ENCODE measurements at places on chromosomes 1 and 21.

GRCh38 chr1:76048219-76048618, 26.3 kb upstream of the ST6GALNAC3 start:
- DNase-seq = no peak

- DNase-seq = no peak
Measured at GRCh38 chr1:66290761-66291530, 243.0 kb upstream of the SGIP1 start.

- no peak for DNase-seq
Measured at GRCh38 chr1:78047631-78048030, 1.9 kb downstream of the GIPC2 start.

GRCh38 chr1:110873856-110874255, 908 bp downstream of the CD53 start:
- no peak for DNase-seq

DNA sequence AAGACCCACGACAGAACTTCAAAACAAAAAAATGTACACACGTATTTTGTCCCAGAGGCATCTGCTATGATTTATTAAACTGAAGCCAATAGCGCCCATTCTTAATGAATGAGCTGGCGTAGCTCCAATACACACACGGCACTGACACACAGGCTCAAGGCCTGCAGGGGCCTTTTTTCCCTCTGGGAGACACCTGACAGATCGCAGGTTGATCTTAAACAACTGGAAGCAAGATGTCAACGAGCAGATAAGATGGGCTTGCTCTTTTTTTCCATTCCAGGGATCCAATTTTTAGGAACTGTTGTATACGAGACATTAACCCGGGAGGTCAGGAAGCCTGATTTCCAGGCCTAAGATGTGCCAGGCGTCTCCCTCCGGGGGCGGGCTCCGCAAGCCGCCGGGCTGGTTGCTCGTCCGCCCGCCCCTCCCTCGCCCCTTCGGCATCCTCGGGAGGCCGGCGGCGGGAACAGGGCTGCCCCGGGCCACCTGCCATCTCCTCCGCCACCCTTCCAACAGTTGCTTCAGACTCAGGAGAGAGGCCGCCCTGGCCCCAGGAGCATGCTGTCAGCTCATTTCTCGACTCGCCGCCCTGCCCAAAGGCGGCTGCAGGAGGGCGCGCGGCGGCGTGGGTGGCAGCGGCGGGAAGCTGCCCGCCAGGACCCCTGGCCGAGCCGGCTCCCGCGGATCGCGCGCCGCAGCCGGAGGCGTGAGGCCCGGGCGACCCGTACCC, 735 bp downstream of the TTC13 start:
- DNase-seq = peak; percentile 3

DNA sequence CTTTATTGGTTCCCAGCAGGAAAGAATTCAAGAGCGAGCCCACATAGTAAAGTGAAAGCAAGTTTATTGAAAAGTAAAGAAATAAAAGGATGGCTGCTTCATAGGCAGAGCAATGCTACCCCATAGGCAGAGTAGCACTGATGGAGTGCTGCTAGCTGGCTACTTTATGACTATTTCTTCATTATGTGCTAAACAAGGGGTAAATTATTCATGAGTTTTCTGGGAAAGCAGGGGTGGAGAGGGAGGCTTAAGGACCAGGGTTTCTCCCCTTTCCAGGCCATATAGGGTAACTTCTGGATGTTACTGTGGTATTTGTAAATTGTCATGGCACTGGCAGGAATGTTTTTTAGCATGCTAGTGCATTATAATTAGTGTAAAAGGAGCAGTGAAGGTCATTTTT, 1271.4 kb downstream of the KCNT2 start:
- no peak for DNase-seq

DNA sequence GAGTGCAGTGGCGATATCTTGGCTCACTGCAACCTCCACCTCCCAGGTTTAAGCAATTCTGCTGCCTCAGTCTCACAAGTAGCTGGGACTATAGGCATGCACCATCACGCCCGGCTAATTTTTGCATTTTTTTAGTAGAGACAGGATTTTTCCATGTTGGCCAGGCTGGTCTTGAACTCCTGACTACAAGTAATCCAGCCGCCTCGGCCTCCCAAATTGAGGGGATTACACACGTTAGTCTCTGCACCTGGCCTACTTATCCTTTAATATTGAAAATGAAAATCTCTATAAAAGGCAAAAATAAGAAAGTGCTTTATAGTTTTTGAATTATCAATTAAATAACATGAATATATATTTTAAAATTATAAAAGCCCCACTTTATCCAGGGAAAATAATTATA, 190.6 kb downstream of the DPYD start:
- no peak for DNase-seq

DNA sequence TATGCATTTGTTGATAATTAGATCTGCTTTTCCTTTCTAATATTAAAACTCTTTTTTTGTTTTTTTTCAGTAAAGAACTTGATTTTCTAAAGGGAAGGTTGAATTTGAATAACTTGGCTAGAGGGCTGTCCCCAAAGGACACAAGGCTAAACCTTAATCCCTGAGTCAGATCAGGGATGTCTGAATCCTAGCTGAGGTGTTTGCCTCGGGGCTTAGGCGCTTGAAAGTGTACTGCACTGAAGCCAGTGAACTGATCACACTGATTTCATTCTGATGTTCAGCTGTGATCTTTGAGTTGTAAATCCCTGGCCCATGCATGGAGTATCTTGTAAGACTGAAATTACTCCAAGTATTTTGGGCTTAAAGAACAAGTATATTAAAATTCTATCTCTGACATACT, 42.8 kb downstream of the MTR start:
- DNase-seq = no peak

- DNase-seq = no peak
Measured at GRCh38 chr1:225253784-225254183, 174.1 kb downstream of the LBR start.

DNA sequence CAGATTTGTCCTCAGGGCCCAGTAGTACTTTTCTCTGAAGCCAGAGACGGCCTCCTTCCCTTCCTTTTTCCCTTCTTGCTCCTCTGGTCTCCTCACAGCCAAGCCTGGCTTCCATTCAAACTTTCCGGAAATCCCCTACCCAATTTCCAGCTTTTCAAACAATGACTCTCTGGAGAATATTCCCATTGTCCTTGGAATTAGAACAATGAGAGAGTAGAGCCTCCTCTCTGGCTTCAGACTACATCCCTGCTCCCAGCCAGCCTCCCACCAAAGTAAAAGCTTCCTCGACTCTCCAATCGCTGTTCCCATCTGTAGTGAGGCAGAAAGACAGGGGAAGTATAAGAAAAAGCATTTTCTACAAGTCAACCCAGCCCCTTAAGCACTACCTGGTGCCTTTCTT, 77.7 kb upstream of the SOX13 start:
- no peak for DNase-seq

DNA sequence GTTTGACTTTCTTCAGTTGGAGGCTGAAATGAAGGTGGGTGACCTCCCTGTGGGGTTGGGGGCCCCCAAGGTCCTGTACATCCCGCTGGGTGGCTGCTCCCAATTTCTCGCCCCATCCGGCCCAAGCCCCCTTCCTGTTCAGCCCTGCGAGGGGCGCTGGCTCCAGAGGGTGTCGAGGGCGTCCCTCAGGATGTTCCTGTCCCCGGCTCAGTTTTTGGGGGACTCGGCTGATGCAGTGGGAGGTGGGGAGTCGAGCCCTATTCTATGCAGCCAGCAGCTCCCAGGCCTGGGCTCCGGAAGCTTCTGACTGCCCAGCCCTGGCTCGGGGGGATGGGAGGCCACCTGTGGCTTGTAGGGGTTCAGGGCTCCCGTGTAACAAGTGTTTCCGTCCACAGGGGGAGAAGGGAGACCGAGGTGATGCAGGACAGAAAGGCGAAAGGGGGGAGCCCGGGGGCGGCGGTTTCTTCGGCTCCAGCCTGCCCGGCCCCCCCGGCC, 38.2 kb downstream of the SLC19A1 start:
- no peak for DNase-seq

GRCh38 chr1:171107262-171107940, 16.7 kb downstream of the FMO3 start:
- DNase-seq = no peak

GRCh38 chr1:3902111-3902511, 2.0 kb upstream of the C1orf174 start:
- DNase-seq = no peak

DNA sequence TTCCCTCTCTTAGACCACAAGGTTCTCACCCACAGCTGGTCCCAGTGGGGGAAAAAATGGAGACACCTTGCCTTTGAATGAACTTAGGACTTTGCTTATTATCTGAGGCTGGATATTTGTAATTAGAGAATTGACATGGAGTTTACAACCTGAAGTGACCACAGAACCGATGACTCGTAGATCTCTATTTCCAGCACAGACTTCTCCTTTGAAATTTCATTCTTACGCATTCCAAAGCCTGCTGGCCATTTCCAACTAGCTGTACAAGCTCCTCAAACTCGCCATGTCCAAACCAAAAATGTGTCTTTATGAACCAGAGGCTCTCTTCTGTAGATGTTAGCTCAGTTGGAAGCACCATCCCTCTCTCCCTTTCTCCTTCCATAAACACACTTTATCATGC, 12.0 kb downstream of the RAB7B start:
- no peak for DNase-seq

GRCh38 chr1:16026723-16027484, 5.1 kb downstream of the CLCNKA start:
- DNase-seq = no peak

DNA sequence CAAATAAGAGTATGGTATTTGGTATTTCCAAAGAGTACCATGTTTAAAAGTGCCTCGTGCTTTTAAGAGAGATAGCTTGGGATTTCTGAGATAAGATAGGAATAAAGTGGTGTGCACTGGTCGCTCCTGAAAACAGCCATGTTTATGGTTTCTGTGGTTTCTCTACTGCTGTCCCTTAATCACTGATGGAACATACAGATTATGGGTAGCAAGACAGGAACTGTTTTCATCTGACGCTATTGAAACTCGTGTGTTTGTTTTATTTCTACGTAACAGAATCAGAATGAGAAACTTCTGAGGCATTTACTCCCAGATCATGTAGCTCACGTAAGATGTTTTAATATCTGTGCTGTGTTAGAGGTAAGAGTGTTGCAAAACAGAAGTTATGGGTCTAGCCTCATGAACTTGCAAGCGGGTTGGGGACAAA, 126.0 kb downstream of the KIAA0319L start:
- no peak for DNase-seq

GRCh38 chr1:48681476-48682305, 95.0 kb downstream of the BEND5 start:
- DNase-seq = no peak

DNA sequence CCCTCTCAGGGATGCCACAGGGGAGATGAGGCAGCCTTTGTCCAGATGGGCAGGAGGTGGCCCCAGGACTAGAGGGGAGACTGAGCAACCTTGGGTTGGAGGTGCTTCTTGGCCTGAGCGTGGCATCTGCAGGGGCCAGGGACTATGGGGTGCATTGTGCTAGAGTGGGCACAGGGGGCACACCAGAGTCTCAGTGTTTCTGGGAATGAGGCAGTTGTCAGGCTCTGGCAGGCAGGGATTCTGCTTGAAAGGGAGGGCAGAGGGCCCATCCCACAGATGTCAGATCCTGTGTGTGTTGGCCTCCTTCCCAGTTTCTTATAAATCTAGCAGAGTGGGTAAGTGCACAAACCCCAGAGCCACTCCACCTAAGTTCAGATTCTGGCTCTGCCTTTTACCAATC, 13.7 kb downstream of the LGR6 start:
- no peak for DNase-seq

DNA sequence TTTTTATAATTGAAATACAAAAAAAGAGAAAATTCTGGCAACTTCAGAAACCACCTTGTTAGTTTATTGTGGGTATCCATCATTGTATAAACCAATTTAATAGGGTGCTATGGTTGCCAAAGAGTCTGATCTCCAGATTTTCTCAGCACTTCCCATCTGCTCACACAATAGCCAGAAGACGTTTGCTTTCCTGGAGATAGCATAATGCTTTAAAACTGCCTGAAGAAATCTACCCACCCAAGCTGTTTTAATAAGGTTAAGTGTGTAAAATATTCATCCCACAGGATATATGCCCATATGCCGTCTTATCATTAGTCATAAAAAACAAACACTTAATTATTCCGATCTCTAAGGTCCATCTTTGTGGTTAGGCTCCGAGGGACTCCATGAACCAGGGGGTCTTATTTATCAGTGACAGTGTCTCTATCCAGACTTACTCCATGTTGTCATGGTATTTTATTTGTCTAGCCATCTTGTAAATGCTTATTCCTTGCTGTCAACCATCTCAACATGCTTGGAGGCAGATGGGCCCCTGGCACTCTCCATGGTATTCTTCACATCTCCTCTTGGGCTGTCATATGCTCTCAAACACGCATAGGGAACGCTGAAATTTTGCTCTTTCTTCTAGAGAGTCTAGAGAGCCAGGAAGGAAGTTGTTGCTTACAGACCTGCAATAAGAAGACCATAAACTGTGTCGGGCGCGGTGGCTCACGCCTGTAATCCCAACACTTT, 58.5 kb downstream of the MAP10 start:
- DNase-seq = no peak

DNA sequence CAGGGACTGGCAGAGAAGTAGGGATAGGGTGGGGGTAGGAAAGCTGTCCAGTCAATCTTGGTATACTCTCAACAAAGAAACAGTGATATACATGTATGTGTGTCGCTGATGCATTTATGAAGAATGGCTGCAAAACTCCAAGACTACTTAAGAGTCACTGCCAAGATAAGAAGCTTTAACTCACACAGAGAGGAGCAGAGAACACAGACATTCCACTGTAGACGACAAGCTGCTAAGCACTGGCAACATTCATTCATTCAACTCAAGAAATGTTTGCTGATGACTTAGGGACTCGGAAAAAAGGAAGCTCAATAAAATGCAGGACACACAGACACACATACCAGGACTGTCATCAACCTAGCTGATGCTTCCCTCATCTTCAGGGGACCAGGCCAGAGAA, 5.5 kb downstream of the CTNNBIP1 start:
- DNase-seq = no peak

DNA sequence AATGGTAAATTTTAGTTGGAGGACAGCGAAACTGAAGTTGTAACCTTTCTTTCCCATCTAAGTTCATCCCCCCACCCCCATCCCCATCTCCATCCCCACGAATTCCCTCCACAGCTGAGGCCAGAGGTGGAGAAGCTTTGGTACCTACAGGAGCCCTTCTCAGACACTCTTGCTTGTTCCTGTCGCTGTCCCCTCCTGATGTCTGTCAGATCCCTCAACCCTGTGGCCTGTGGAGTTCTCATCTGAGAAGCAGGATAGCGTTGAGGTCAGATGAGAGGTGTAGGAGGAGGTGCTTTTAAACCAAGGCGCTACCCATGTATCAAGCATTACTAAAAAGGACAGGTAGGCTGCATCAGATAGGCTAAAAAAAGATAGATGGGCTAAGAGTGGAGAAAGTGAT, 769 bp downstream of the NTPCR start:
- DNase-seq = no peak

- DNase-seq = no peak
Measured at GRCh38 chr1:190138266-190138665, 339.4 kb downstream of the BRINP3 start.

DNA sequence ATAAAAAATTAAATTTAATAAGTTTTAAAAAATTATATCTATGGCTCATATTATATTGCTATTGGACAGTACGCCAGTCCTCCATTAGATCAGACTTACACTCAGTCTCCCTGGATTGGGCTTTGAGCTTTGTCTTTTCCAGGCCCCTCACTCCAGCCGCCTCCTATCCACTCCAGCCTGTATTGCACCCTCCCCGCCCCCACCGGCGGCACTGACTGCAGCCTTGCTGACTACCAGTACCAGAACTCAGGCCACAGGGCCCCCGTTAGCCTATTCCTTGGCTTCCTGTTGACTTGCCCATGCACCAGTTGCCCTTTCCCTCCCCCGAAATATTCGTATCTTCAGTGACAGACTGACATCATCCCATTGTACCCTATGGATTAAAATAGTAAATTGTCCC, 127.9 kb downstream of the CSMD2 start:
- DNase-seq = no peak

GRCh38 chr1:27361553-27361952, 5.2 kb downstream of the MAP3K6 start:
- no peak for DNase-seq
